Activated CD8-positive, alpha-beta memory T cell treated with anti-CD3 and anti-CD28 coated beads for 1 hour (primary cell): ENCODE measurements at places on chromosomes 3 and 15.

GRCh38 chr3:143165211-143165610 is 45.6 kb downstream of the CHST2 start:
- DNase-seq: no peak

GRCh38 chr3:50408443-50408944 is 49.2 kb upstream of the TMEM115 start:
- DNase-seq: no peak

DNA sequence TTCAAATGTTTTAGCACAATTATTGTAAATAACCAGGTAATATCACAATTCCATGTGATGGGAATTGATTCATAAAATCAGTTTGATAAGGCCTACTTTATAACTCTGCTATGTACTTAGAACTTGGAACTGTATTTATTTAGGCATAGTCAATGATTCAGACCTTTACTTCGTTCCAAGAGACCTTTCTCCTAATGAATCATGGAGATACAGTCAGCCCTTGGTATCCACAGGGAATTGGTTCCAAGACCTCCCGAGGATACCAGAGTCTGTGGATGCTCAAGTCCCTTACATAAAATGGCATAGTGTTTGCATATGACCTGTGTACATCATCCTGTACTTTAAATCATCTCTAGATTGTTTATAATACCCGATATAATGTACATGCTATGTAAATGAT is 60.8 kb upstream of the UMPS start:
- DNase-seq: no peak

GRCh38 chr15:85485956-85486567 is 105.7 kb downstream of the AKAP13 start:
- peak; percentile 32 for DNase-seq

DNA sequence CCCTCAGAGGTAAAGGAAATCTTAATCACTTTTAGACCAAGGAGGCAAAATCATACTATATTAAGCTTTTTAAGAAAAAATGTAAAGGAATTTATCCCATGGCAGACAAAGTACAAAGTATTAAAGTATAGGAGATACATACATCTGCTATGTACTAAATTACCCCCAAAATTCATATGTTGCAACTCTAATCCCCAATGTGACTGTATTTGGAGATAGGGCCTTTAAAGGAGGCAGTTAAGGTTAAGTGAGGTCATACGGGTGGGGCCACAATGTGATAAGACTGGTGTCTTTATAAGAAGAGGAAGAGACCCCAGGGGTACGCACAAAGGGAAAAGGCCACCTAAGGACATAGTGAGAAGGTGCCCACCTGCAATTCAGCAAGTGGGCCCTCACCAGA is 657.0 kb upstream of the ADAMTS9 start:
- DNase-seq: no peak

DNA sequence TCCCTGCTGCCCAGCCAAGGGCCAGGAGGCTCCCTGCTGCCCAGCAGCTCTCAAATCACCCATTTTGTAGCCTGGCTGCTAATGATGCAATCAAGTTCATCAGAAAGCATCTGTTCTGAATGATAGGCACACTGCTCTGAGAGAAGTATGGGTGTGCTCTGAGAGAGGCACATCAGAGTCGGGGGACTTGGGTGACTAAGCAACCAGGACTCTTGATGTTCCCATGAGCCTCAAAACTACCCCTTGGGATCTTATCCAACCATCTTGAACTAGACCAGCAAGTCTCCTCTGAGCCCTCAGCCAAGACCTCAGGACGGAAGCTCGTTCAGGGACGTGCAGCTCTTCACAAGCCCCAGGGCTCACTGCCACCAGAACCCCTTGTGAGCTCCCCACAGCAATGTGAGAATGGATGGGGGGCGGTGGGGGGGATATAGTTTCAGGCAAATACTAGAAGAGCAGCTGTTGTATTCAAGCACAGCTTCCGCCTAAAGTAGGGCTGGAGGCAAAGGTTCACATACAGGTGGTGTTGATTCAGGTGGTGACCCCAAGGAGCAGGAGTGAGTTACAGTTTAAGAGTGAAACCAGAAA is 52.2 kb upstream of the HES1 start:
- DNase-seq: no peak

GRCh38 chr15:52094811-52095584 is 17.6 kb downstream of the BCL2L10 start:
- DNase-seq: no peak

DNA sequence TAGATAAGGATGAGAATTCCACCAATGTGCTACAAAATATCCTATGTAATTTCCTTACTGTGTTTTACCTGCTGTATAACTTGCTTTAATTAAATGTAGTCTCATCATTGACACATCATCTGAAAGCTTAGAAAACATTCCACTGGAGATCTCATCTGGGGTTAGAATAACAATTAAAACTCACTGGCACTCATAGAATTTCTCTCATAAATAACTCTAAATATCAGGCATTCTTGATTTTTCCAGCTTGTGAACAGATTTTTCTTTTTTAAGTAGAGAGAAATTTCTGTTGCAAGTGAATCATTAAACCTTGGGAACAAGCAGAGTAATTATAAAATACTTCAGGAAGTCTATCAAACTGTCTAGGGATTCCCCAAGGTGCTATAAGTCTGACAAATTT is 843.8 kb downstream of the NAALADL2 start:
- DNase-seq: no peak

- DNase-seq: no peak
These were observed 30.6 kb downstream of the HOMER2 start for GRCh38 chr15:82921939-82922338.

DNA sequence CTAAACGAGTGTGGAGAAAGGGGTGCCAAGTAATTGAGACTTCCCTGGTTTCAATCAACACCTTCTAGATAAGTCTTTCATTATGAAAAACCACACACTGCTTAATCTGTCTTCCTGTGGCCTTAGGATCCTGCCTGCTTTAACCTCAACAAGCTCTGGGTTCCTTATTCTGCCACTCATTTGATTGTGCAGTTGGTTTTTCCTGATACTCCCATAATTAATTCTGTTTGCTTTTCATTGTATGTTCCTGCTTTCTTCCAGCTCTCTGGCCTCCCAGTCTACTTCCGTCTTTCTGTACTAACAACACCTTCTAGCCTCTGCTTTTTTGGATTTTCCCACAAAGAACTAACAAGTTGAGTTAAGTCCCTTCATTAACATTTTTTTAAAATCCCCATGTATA is 20.2 kb upstream of the GCNT3 start:
- no peak for DNase-seq

DNA sequence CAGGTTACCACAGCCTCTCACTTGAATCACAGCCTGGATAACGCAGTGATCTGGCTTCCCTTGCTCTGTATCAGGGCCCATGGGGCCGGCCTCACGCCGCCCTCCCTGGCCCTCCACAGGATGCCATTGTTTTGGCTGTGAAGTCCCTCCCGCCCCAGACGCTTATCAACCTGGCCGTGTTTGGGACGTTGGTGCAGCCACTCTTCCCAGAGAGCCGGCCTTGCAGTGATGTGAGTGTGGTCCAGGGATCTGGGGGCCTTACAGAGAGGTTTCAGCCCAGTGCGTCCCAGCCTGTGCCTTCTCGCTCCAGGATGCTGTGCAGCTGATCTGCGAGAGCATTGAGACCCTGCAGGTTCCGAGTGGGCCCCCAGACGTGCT is 6.6 kb downstream of the VWA5B2 start:
- no peak for DNase-seq

GRCh38 chr15:60315878-60316277 is 81.9 kb downstream of the ANXA2 start:
- DNase-seq: no peak

- DNase-seq: no peak
These were observed 116.1 kb downstream of the ULK4 start for GRCh38 chr3:41845826-41846225.

- DNase-seq: no peak
These were observed 370.2 kb upstream of the ZNF385D start for GRCh38 chr3:22121068-22121701.

DNA sequence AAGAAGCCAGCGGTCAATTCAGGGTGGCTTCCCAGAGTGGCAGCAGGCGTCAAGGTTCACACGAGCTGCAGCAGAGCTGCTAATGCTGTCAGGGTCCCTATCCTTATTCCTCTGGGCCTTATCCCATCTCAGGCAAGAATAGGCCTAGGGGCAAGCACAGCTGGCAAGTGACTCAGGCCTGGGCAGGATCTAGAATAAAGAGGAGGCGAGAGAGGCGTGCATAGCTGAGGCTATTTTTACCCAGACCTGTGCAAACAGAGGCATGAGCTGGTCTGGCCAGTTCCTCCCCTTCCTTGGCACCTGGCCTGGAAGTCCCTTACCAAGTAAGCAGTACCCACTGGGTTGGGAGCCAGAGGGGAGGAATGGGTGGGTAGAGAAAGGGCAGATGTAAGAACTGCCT is 12.2 kb upstream of the VIPR1 start:
- DNase-seq: no peak

DNA sequence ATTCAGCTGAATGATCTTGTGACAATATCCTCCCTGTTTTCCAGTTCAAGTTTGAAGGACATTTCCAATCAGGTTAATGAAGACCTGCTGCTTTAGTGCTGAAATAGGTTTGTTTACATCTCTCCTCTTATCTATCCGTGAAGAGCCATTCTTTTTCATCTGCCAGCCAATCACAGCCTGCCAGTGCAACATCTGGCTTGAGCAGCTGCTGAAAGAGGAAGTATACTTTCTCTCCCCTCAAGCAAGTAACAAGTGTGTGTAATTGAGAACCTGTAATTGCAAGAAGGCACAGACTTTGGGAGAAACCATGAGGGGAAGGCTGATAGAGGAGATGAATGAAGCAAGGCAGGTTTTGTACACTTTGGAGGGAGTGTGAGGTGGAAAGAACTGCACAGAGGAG is 404.3 kb downstream of the AGBL1 start:
- no peak for DNase-seq

DNA sequence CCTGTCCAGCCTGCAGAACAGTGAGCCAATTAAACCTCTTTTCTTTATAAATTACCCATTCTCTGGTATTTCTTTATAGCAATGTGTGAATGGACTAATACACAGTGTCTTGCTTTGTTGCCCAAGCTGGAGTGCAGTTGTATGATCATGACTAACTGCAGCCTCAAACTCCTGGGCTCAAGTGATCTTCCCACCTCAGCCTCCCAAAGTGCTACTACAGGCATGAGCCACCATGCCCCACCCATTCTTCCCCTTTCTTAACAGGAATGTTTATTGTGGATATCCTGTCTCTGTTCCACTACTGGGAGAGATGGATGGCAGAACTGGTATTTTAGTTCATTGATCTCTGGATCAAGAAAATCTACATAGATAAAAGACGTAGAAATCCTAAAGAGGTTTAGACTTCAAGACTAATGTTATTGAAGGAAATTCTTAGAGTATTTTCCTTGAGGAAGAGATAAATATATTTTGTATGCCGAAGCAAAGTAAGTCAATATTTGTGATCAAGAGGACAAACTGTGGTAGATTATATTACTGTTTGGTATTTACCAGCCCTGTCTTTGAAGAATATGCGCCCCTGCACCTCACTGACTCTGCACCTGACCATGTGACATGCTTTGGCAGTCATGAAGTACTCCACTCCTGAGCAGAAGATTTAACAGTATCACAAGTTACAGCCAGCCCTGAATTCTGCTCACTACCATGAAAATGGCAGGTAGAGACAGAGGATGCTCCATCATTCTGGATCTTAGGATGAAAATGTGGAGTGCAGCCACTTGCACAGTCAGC is 42.9 kb downstream of the UACA start:
- DNase-seq: no peak

GRCh38 chr15:84035399-84035766 is 200.2 kb upstream of the GOLGA6L4 start:
- DNase-seq: no peak

DNA sequence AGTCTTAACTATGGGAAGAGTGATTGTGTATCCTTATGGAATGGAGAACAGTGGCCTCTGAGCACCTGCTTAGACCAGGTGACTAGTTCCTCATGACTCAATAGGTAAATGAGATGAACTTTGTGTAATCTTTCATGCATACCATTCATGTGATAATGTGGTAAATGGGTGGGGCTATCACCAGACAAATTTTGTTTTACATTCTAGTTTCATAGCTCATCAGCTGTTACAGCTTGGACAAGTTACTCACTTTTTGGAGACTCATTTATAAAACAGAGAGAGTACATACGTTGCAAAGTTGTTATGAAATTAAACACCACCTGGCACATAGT is 103.7 kb upstream of the TGFBR2 start:
- no peak for DNase-seq

DNA sequence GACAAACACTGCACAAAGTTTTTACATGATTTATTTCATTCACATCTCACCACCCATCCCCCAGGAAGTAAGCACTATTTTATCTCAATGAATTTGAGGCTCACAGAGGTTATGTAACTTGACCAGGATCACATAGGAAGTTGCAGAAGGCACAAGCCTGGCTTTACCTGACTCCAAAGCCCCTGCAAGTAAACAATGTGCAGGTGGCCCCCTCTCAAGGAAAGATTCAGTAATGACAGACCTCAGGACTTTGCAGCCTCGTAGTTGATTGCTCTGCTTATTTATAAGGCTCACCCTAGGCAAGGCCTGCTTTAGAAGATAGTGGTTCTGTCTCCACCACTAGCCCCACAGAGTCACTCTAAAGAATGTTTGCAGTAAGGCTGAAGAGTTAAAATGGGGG is 79.8 kb upstream of the MDFIC2 start:
- no peak for DNase-seq

DNA sequence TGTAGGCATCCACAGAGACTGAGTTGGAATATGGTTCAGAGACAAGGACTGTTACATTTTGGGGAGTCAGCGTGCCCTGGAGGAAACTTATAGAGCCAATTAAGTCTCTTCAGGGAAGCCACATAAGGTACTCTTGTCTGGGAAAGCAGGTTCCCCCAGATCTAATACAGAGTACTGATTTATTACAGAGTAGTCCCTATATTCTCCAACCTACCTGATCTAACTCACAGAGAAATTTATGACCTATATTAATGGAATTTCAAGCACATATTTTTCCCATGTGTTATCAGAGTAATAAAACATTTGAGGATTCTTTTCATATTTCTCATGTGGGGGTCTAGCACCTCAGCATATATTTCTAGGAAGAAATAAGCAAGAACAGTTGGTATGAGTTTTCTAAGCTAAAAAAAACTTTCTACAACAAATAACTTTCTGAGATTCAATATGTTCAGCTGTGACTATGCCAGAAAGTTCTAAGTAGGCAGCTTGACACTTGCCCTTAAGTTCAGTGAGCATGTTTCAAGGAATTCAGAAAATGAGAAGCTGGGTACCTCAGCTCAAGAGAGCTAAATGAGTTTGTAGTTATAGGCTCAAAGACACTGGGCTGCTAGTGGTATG is 75.3 kb upstream of the COL8A1 start:
- no peak for DNase-seq

DNA sequence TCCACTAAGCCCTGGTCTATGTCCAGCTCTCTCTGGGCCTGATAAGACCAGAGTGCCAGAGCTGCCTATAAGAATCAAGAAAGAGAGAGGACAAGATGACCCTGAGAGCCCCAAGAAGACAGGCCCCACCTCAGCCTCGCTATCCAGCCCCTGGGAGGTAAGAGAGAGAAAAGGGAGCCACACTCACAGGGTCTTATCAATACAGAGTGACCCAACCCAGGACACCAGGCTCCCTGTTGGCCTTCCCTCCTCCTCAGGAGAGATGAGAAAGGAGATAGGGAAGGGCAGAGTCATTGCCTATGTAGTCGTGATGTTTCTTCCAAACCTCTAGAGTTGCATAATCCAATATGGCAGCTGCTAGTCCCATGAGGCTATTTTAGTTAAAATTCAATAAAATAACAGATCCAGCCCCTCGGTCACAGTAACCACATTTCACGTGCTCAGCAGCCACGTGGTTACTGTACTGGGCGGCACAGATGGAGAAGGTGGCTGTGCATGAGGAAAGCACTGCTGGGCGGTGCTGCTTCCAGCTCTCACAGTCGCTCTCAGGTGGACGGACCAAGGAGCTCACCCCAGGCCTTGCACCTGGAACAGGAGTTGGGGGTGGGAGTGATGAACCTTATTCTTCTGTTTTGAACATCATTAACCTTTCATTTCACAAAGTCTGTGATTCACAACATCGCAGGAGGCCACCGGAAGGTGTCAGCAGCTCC is 525.8 kb downstream of the SHQ1 start:
- no peak for DNase-seq
